Stimulated activated CD8-positive, alpha-beta memory T cell treated with anti-CD3 and anti-CD28 coated beads, Interleukin-15, amount 100 ng/mL, for 48 hours (primary cell): ENCODE measurements at places on chromosomes 2 and 18.

- no peak for DNase-seq
Observed at GRCh38 chr18:33201509-33201926, 239.0 kb downstream of the CCDC178 start.

- no peak for DNase-seq
Observed at GRCh38 chr2:70574618-70575017, 21.0 kb upstream of the TGFA start.

GRCh38 chr2:215461836-215462532 is 26.1 kb upstream of the FN1 start:
- DNase-seq = no peak

GRCh38 chr2:62704654-62705006 is 883 bp upstream of the EHBP1 start:
- DNase-seq = no peak

- no peak for DNase-seq
Observed at GRCh38 chr2:42267530-42267929, 93.5 kb downstream of the COX7A2L start.

DNA sequence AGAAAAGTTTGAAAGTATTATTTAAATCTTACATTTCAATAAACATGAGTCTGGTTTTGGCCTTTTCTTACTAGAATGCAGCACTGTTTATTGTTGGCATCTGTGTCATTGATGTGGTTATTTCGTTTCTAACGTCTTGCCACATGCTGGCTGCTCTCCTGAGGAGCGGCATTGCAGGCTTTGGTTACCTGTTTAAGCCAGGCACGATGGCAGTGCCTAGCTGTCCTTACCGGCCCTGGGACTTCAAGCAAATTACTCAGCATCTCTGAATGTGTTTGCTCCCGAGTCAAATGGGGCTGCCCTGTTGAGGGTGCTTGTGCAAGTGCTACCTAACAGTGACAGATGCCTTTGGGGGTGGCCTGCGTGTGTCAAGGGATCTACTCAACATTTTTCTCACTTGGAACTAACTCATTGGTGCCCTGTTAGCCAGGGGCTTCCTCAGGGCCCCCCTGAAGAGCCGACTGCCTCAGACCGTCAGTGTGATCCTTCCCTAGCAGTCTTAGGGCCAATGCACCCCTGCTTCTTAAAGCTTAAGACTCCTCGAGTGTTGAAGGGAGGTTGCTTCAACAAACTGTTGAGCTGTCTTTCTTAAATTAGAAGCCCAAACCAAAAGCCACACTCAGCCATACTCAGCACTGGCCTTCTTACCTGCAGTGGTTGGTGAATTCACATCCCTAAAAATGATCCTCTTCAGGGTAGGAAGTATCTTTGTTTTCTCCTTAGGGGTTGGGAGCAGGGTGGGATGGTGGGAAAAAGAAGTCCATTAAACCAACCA is 151.5 kb downstream of the NCK2 start:
- no peak for DNase-seq

- no peak for DNase-seq
Observed at GRCh38 chr2:23651187-23652080, 266.5 kb downstream of the KLHL29 start.

- no peak for DNase-seq
Observed at GRCh38 chr18:50240080-50240563, 26.2 kb downstream of the CFAP53 start.

GRCh38 chr2:177075254-177075653 is 137.3 kb upstream of the HNRNPA3 start:
- DNase-seq = no peak

GRCh38 chr2:11901351-11902069 is 155.1 kb downstream of the LPIN1 start:
- DNase-seq = no peak

DNA sequence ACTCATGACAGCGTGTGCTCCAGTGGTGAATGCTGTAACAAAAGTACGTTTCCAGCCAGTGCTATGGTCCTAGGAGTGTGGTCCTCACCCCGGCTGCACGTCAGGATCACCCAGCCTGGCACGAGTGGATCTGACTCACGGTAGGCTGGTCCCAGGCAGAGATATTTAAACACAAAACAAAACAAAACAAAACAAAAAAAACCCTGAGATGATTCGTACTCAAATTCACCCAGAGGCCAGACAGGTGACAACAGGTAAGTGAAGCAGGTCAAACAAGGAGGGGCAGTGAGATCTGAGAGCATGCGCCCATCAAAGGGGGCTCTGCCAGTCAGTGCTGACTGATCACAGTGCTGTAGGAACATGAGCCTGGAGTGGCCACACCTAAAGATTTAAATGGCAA is 43.2 kb downstream of the C2orf76 start:
- no peak for DNase-seq

- DNase-seq = no peak
Observed at GRCh38 chr2:30514848-30515435, 67.9 kb downstream of the LCLAT1 start.

- DNase-seq = no peak
Observed at GRCh38 chr2:27871802-27872201, 18.4 kb downstream of the RBKS start.

GRCh38 chr18:79588636-79589481 is 90.7 kb upstream of the CTDP1 start:
- no peak for DNase-seq

- DNase-seq = no peak
Observed at GRCh38 chr2:25300001-25300400, 41.7 kb downstream of the DNMT3A start.

DNA sequence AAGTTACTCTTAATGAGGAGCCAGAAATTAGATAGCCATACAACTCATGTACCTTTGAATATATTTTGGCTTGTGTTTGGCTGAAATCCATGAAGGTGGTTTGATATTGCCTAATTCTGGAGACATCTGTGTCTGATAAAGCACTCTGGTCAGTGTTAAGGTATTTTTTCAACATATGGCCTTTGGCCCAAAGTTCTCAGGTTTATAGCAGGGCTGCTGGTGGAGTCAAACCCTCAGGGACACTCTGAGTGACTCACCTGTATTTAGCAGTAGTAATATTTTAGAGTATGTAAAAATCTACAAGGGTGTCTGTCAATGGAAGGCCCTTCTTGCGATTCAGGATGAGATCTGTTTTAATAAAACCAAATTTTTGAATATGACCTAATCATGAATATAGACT is 666.5 kb downstream of the SLC4A3 start:
- no peak for DNase-seq

DNA sequence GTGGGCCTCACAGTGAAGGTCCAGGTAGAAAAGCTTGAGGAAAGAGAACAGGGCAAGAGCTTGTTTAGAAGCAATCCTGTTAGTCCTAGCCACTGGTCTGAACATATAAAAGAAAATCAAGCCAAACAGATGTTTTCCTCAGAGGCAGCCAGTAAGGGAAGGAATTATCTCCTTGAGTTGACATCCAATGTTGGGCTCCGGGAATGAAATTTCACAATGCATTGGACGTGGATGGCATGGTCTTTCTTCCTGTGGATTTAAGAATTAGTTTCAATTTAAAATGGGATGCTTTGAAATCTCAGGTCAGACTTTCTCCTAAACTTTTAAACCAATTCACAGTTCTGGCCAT is 92.1 kb downstream of the ACKR3 start:
- DNase-seq = no peak

- no peak for DNase-seq
Observed at GRCh38 chr2:77713412-77713811, 191.2 kb upstream of the LRRTM4 start.

- no peak for DNase-seq
Observed at GRCh38 chr2:207956771-207957170, 68.6 kb downstream of the PLEKHM3 start.

GRCh38 chr18:56258178-56258577 is 380.2 kb downstream of the TXNL1 start:
- no peak for DNase-seq

DNA sequence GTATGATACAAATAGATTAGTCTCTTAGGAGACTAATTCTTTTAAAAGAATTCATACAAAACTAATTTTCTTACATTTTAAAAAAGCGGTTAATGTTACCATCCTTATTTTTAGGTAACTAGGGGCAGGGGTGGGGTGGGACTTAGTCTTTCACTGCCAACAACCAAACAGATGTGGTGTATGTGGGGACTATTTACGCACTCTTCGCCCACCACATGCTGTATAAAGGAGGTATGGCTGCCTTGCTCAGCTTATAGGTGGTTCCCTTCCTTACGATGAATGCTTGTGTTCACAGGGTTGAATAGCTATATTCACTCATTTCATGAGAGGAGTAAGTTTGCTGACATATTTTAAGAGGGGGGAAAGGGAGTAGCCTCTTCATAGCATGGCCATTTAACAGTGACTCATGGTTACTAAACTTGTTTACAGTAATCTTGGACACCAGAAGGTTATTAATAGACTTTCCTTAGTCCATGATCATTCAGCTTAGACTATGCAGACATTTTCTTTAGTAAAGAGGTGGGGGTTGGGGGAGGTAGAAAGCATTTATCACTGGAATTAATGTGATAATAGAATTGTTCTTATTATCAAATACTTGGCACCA is 61.8 kb downstream of the CAB39 start:
- DNase-seq = no peak

DNA sequence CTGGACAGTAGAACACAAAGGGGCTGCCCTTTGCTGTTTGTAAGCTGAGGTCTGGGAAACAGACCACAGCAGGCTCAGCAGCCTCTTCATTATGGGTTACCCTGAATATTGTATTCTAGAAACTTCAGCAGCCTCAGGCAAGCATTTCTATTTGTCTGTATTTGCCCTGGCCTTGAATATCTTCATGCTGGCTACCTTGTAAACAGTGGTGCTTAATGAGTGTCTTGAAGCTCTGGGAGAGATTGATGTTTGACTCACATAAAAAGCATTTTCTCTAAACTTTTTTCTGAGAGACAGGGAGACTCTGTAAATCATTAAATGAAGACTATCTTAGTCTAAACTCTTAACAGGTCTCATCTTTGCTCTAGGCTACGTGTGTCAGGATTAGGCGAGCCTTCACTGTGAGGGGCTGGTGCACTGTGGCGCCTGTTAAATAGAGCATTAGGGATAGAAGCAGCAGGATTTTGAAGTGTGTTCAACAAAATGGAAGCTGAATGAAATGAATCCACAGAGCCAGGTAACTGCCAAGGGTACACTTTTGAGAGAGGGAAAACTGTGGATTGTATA is 53.1 kb upstream of the MEX3C start:
- DNase-seq = no peak

DNA sequence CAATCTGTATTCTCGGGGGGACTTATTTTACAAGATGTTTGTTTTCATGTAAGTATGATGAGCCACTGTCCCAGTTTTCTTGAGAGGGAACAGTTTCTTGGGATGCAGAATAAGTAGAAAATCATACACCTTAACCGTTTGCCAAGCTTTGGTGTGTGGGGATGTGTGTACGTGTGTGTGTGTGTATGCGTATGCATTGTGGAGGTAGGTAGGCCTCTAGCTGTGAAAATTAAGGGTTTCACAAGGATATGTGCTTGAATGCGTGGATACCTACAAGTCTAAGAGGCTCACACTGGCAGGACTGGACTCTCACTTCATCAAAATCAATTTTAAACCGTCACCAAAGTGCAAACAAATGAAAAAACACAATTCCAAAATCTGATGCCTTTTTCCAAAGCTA is 204.2 kb upstream of the RBMS1 start:
- no peak for DNase-seq

DNA sequence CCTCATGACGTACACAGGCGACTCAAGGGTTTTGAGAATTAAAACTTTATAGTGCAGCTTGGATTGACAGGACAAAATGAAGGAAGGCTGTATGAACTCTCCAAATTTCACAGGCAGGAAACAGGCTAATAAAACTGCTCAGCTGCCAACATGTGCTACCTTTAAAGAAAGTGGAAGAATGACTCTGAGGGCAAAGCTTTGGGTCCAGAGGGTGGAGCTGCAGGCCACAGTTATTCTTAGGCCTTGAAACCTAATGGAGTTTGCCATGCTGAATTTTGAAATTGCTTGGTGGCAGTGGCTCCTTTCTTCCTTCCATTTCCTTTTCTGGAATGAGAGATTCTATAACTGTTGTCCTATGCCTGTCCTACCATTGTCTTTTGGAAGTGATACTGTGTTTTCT is 34.8 kb downstream of the HAT1 start:
- no peak for DNase-seq

- DNase-seq = no peak
Observed at GRCh38 chr18:53534203-53534602, 690.3 kb downstream of the MBD2 start.

DNA sequence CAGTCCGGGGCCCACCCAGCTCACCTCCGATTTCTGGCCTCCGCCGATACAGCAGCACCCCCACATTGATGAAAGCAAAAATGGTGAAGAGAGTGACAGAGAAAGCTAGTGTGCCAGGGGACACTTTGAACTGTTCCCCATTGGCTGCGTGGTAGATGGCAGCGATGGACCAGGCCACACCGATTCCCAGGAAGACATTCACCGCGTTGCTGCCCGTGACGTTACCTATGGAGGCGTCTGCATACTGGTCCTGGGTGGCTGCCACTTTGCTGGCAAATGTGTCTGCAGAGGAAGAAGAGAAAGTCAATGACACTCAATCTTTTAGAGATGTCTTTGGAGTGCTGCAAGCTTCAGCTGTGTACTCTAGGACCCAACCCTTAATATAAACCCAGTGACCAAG is 336.3 kb upstream of the THUMPD2 start:
- no peak for DNase-seq

DNA sequence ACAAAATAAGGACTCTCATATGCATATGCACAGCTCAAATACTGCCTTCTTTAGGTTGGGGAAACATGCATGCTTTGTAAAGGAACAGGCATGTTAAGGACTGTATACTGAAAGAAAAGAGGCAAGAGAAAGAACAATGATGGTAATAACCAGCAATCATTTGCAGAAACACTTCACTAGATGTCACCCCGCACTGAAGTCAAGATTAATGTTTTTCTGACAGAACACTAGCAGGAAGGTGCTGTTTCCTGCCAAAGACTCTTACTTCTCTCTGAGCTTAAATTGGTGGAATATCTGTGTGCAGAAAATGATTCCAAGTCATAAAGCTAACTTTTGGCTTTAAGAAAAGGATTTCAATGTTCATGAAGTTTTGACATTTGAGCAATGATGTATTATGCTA is 19.3 kb upstream of the CSRNP3 start:
- no peak for DNase-seq

GRCh38 chr18:78622907-78623541 is 356.6 kb upstream of the SALL3 start:
- DNase-seq = no peak

- DNase-seq = no peak
Observed at GRCh38 chr2:131152074-131152473, 46.9 kb downstream of the PLEKHB2 start.

DNA sequence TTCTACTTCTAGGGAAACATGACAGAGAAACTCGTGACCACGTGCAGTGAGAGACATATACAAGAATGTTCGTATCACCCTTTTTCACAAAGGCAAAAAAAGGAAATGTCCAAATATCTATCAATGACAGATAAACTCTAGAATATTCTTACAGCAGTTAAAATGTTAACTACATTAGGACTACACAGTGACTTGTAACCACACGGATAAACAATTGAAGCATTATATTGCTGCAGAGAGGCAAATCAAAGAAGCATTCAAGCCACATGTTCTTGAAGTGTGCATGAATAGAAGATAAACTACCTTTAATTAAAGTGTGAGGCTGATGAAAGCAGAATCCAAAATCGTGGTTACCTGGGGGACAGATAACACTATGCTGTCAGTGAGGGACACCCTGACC is 935.3 kb upstream of the KLHL29 start:
- no peak for DNase-seq
